ENCODE measurements at places on chromosomes 12 and 14.
A peak's percentile ranks its signal among the peaks of the same experiment; 100 is the strongest.

DNA sequence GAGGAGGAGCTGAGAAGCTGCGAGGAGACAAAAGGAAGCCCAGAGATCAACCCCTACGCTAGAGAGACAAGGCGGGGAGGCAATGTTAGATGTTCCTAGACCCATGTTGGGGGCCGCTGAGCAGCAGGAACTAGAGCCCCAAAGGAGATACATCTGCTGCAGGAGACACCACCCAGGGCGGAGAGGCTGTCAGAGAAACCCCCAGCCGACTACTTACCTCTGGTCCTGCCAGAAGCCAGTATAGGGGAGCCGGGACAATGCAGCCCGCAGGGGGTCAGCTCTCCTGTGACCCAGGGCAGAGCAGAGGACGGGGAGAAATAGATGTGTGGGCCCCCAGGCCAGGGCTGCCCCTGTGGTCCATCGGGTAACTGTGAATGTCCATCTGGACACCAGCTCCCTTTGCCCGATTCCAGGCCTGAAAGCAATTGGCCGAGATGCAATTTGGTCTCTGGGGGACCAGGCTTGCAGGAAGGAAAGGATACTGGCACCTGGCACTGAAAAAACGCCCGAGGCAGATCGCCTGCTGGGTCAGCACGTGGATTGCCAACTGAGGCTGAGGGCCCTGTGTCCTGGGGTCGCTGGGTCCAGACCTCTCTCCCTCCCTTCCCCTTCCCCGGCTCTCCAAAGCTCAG, 34.9 kb downstream of the SYNE3 start:
- DNase-seq, result no peak

DNA sequence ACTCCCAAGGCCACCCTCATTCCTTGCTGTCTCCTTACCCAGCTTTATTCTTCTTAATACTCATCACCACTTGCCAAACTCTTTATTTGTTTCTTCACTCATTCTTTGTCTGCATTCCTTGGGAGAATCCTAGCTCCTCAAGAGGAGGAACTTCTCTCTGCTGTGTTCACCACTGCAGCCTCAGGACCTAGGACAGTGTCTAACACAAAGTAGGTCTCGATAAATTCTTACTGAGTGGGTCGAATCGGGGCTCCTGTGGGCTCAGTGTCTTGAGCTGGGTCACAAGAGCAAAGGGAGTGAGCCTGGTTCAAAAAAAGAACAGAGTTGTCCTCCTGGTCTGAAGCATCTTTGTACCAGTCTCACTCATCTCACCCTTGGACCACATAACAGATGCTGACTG, 224.1 kb upstream of the TMEM132C start:
- no peak for DNase-seq

- DNase-seq, result no peak
These were observed 7.2 kb downstream of the OAS3 start for GRCh38 chr12:112945515-112945914.

GRCh38 chr14:34863844-34864243, 11.3 kb downstream of the BAZ1A start:
- DNase-seq, result no peak

- DNase-seq, result peak; percentile 60
These were observed 811 bp upstream of the FBRSL1 start for GRCh38 chr12:132489078-132489601.

DNA sequence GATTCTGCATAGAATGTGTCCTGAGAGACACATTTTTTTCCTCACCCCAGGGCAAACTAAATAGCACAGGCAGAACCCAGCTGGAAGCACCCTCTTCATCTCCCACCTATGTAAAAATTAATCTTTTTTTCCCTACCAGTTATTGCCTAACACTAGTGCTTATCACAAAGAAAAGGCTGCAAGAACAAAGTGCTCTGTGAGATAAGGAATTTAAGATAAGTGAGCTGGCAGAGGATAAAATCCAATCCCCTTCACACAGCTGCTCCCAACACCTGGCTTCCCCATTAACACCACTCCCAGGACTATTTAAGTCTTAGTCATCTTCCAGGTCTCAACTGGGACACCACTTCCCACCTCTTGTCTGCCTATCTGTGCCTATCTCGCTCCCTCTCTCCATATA, 75.2 kb downstream of the TTC9 start:
- DNase-seq, result no peak

GRCh38 chr12:31476437-31476836, 114.5 kb downstream of the DENND5B start:
- no peak for DNase-seq

DNA sequence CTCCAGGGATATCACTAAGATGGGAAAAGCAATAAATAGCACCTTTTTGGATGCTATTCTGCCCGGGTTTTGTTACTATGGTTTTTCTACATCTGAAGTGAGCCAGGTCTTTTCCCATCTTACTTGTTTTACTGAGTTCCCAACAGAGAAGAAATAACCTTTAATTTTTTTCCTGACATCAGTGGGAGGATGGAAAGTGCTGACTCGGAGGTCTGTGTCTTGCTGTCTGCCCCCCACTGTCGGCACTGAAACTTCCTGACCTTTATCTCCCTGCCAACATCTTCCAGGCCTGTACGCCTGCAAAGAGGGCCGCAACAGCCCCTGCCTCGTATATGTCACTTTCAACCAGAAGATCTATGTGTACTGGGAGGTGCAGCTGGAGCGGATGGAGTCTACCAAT, 11.0 kb downstream of the ITFG2 start:
- DNase-seq, result no peak

Data from stimulated activated CD4-positive, alpha-beta T cell treated with anti-CD3 and anti-CD28 coated beads, Interleukin-2, amount 100 ng/mL, for 4 hours (primary cell).